GM12878 (cell line): ENCODE measurements at places on chromosomes 4 and X. TPM values are rescaled to one million over a fixed set of nuclear protein-coding genes. Genes with fewer than 3 reads are reported as not detected.
A peak's percentile ranks its signal among the peaks of the same experiment; 100 is the strongest.

Gene CCNA2
- 69.6 and 74.1 TPM in 2 replicates for total RNA-seq

Gene KLB
- total RNA-seq, result 0.08 and 0.11 TPM in 2 replicates

Gene SPANXN4
- total RNA-seq, result not detected in 2 replicates

Gene TENT5D
- not detected in 2 replicates for total RNA-seq

Gene FAM184B
- not detected in 2 replicates for total RNA-seq

GRCh38 chrX:107725761-107726555, 49.6 kb downstream of the TSC22D3 start:
- DNase-seq, result no peak
- peaks cover 2% of the 10 kb centered on the region for H3K4me1 ChIP-seq
- H3K4me3 ChIP-seq, result no peak overlapping the region
- no peak overlapping the region for H3K27ac ChIP-seq
- H3K27me3 ChIP-seq, result no peaks in the 10 kb centered on the region

- no peak for DNase-seq
- H3K36me3 ChIP-seq, result no peaks in the 10 kb centered on the region
- H3K4me3 ChIP-seq, result peak overlapping the region; percentile 78
- H3K27ac ChIP-seq, result peak overlapping the region; percentile 82
- no peaks in the 10 kb centered on the region for H3K27me3 ChIP-seq
Observed at GRCh38 chrX:12972878-12973560, 1.9 kb upstream of the TMSB4X start.

GRCh38 chr4:21203416-21203815, 503.2 kb downstream of the PACRGL start:
- H3K36me3 ChIP-seq, result no peaks in the 10 kb centered on the region
- H3K4me3 ChIP-seq, result no peak overlapping the region

GRCh38 chrX:10984213-10984612, 126.9 kb upstream of the HCCS start:
- no peaks in the 10 kb centered on the region for H3K36me3 ChIP-seq
- no peaks in the 10 kb centered on the region for H3K27me3 ChIP-seq
- H3K4me3 ChIP-seq, result no peak overlapping the region
- no peak overlapping the region for H3K27ac ChIP-seq
- no peaks in the 10 kb centered on the region for H3K4me1 ChIP-seq

DNA sequence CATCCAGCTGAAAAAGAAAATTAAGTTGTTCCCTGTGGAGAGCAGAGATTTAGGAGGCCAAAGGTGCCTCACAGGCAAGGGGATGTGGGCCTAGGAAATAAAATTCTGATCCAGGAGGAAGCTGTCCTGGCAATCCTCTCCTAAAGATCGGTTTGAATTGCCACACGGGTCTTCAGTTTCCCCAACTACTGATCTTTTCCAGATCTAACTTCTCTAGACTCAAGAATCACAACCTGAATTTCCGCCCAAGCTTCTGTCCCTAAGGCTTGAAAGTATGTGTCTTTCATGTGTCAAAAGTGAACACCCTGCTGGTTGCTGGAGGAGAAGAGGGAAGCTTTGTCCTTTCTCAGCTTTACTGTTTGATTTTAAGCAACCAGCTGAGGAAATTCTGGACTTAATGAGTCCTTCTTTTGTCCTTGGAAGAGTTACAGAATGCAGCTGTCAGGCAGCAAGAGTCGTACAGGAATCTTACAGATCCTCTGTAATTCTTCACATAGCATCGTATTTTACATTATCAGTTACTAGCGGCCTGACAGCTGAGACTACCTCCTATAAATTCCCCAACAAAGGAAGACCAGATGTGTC, 93.8 kb downstream of the INPP4B start:
- no peaks in the 10 kb centered on the region for H3K27me3 ChIP-seq
- DNase-seq, result no peak
- H3K4me3 ChIP-seq, result no peak overlapping the region
- H3K4me1 ChIP-seq, result no peaks in the 10 kb centered on the region

- no peak overlapping the region for H3K4me3 ChIP-seq
- H3K36me3 ChIP-seq, result no peaks in the 10 kb centered on the region
- no peak overlapping the region for H3K27ac ChIP-seq
- DNase-seq, result no peak
- H3K4me1 ChIP-seq, result no peaks in the 10 kb centered on the region
- H3K27me3 ChIP-seq, result no peaks in the 10 kb centered on the region
Observed at GRCh38 chr4:80790152-80790551, 240.4 kb upstream of the BMP3 start.

DNA sequence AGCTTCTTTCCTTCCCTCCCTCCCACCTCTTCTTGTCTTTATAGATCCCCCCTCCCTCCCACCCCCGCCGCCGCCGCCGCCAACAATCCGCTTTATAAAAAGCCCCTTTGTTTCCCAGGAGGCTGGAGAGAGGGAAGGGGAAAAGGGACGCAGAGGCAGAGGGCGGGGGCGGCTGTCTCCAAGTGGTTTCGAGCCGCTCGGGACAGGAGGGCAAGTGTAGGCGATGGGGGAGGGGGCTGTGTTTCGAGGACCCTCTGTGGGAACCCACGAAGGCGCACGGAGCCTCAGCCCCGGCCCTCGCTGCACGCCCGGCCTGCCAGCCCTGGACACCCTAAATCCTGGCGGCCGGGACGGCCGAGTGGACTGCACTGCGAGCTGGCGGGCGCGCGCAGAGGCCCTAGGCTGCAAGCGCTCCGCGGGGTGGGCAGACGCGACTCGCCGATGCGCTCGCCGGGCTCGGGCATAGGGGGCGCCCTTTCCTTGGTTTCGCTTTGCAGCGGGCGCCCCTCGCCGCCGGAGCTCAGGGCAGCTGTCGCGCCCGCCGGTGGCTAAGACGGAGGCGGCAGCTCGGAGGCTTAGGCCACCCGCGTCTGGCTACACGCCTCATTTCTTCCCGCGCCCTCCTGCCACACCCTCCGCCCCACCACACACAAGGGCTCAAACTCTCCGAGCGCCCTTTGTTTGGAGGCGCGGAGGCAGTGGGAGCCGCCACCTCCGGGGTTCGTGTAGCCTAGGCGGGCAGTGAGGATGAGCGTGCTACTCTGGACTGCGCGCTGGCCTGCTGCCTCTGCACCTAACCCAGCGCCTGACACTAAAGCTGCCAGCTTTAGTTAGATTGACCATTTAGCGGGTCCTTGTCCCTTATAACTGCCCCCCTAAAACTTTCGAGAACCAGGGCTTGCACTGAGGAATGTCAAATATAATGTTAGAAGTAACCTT, 2.2 kb downstream of the MAMLD1 start:
- peak overlapping the region; percentile 47; the same call in 1 of the 2 replicates for H3K4me3 ChIP-seq
- H3K27me3 ChIP-seq, result peaks cover 7% of the 10 kb centered on the region
- H3K4me1 ChIP-seq, result no peaks in the 10 kb centered on the region

DNA sequence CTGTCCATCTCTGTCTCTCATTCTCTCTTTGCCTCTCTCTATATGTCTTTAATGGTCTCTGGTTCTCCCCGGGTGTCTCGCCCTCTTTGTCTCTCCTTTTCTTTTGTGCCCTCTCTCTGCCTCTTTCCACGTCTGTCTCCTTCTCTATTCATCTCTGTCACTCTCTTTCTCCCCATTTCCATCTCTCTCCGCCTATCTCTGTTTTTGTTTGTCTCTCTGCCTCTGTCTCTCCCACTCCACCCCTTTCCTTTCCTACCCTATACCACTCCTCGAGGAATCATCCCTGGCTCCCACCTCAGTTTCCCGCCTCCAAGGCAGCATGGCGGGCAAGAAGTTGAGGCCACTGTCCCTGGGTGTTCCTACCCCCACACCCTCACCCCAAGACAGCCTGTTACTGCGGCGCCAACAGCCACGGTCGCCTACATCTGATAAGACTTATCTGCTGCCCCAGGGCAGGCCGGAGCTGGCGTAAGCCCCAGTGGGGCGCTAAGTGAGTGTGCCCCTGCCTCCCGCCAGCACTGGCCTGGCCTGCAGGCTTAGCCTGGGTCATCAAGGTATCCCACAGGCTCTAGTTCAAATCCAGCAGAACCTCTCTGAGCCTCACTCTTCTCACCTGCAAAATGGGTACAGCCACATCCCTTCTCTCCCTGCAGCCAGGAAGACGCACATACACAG, 713 bp upstream of the GATA1 start:
- no peak overlapping the region for H3K27ac ChIP-seq
- H3K36me3 ChIP-seq, result no peaks in the 10 kb centered on the region
- no peak for DNase-seq
- H3K4me1 ChIP-seq, result no peaks in the 10 kb centered on the region
- H3K27me3 ChIP-seq, result no peaks in the 10 kb centered on the region

DNA sequence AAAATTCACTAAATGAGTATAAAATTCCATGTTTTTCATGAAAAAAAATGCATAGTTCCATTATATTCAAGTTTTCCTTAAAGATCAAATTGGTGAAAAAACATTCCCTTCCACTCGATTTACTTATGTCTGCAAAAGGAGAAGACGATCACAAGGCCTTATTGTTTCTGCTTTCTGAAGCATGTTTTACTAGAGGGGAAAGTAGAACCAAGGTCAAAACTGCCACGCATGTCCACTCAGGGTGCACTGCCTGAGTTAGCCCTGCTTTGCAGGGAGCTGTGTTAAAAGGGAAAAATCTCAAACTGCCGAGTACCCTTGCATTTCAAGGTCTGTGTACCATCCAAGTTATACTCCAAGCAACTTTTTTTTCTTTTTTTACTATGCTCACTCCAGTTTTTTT, 57.2 kb downstream of the TRAPPC11 start:
- no peaks in the 10 kb centered on the region for H3K4me1 ChIP-seq
- H3K27me3 ChIP-seq, result no peaks in the 10 kb centered on the region
- H3K36me3 ChIP-seq, result peaks cover 3% of the 10 kb centered on the region; the same call in 1 of the 2 replicates
- no peak for DNase-seq
- H3K4me3 ChIP-seq, result no peak overlapping the region
